ENCODE measurements at places on chromosomes 6 and 20.

DNA sequence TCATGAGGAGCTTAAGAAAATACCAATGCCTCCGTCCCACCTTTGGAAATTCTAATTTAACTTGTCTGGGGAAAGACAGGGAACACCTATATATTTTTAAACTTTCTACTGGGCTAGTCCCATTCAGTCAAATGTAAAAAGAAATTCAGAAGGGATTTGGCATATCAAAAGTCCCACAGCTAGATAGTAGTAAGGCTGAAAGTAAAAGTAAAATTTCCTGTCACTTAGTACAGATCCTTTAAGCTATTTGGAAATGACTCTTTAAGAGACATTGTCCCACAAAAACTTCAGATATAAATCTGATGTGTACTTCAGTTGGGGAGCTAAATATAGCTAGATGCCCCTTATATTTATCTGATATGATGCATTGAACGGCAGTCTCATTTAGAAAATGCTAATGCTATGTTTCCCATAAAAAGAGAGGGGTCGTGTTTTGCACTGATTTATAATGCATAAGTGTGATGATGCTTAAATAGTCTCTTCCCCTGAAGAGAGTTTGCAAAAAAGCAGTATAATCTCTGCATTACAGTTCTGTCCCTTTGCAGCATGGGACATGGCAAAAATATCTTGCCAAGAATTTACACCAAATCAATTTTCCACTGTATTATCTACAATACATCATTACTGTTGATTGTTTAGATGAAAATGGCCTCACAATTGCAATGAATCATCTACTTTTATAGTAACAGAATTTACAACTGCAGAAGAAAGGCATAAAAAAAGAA, 860.8 kb upstream of the MAP3K7 start:
- DNase-seq, result no peak

DNA sequence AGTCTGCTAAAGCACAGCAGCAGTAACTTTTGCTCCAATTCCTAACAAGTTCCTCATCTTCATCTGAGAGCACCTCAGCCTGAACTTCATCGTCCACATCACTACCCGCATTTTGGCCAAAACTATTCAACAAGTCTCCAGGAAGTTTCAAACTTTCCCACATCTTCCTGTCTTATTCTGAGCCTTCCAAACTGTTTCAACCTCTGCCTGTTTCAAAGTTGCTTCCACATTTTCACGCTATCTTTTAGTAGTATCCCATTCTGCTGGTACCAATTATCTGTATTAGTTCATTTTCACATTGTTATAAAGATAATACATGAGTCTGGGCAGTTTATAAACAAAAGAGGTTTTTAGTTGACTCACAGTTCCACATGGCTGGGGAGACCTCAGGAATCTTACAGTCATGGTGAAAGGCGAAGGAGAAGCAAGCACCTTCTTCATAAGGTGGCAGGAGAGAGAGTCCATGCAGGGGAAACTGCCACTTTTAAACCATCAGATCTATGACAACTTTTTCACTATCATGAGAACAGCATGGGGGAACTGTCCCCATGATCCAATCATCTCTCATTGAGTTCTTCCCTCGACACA, 99.4 kb upstream of the GRIK2 start:
- no peak for DNase-seq

DNA sequence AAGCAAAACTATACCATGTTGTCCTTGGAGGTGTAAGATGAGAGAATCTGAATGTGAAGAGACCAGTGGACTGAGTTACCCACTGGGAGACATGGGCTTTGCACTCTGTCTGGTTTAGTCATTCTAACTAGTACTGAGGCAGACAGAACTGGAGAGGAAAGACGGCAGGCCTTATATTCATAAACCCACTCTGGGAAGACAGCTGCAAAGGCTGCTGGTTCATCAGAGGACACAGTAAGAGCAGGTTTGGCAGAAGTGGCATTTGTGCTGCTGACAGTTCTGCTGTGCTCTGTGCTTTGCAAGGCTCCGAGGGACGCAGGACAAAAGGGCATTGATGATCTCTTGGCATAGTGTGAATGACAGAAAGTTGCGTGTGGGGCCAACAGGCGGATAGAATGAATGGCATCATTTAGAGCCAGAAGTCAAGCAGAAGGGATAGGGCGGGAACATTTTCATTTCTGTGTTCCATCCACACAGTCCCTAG, 142.3 kb upstream of the TENT5A start:
- DNase-seq, result no peak

- DNase-seq, result peak; percentile 44
These were observed 69.1 kb downstream of the GRIK2 start for GRCh38 chr6:101462576-101462975.

- no peak for DNase-seq
These were observed 80.5 kb upstream of the AGPAT4 start for GRCh38 chr6:161354276-161354840.

DNA sequence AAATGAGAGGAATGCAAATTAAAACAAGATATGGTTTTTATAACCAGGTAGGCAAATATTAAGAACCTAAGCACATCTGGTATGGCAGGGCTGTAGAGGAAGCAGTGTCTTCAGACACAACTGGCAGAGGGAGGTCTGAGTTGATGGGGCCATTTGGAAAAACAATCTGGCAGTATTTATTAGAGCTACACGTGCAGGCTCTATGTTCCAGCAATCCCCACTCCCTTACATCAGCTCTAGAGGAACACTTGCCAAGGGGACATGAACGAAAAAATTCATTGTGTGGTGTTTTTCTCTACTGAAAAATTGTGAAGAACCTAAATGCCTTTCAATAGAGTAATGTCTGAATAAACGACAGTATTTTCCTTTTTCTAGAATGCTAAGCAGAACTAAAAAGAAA, 111.6 kb upstream of the EDN1 start:
- no peak for DNase-seq

DNA sequence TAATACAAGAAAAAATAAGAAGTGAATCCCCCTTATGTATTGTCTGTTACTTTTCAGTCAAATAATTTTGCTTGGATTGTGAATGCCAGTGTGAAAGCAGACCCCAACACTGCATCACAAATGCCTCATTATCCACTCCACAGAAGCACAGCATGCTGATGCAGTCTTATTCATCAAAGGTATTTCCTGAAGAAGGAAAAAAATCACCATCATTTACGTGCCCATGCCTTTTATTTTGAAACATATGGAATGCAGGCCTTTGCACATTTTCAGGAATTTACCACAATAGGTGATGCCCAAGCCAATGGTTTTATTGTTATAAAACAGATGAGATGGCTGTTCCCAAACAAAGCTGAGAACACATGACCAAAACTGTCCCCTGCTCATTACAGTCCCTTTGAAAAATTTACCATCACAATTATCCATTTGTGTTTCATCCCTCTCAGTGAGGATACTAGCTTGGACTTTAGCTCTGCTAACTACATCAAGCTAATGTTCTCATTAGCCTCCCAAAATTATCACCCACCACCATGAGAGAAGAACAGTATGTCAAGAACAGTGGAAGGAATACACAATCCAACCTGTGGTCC, 180.6 kb upstream of the HTR1E start:
- DNase-seq, result no peak

DNA sequence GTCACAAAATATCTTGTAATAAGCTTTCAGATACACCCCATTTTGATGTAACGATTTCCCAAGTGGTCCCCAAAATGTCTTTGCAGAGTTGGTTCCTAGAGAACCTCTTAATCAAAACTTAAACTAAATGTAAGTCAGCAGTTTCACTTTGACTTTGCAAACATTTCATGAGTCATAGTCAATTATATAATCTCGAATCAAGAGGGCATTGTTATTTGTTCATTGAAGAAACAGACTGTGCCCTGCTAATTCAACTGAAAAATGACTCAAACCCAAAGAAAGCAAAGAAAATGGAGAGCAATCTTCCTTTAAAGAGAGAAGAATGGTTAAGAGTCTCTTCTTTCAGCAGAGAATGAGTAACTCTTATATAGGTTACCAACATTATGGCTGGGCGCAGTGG, 58.3 kb downstream of the IPCEF1 start:
- DNase-seq, result peak; percentile 39

DNA sequence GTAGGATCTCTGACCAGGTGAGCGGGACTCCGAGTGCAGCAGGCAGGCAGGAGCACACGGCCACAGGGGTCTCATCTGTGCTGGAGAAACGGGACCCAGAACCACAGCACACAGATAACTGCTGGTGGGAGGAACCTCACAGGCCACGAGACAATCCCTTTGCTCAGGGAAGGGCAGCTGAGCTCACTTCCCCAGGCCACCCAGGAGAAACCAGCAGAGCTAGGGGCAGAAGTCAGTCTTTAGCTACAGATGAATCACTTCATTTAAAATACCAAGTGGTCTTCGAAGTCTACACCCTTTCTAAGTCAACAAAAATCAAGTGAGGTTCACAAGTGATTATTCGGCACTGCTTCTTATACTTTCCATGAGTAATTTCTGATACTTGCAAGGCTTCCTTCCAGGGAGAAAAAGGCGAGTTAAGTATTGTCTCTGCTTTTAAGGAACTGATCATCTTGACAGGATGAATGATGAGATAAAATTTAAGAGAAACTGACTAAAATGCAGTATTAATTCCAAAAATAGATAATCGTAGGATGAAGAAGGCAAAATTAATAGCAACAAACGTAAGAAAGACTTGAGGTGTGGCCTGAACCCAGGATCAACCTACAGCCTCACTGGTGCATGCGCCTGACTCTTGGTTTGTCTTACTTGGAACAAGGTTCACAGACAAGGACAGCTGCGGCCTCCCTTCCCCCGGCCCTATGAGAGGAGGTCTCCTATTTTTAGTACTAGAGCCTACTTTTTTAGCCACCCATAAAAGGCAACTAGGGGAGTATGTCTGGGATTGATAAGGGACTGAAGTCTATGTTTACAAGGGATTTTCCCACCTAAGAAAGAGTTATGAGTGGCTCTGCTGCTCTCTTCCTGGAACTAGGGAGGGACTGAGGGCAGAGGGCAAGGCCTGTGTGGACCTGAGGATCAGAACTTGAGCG, 233.6 kb downstream of the TTLL2 start:
- peak; percentile 30 for DNase-seq
